Cortex of kidney (tissue), 1 donor: ENCODE measurements at places on chromosomes 11 and 22.

DNA sequence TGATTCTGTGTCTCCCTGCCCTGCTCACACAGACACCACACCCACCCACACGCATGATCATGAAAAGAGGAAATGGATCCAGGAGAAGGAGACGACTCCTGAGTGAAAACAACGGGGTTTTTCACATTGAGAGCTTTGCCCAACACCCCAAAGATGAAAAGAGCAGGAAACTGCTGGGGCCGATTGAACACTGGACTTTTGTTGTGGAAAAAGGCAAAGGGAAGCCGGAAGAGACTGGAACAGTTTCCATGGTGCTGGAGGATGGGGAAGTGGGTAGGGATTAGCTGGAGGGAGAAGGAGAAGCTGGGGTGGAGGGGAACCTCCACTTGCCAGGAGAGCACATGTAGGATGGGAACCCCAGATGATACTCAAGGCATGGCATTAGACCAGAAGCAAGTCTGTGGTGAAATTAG, 5.2 kb upstream of the SLC43A3 start:
- DNase-seq: no peak

DNA sequence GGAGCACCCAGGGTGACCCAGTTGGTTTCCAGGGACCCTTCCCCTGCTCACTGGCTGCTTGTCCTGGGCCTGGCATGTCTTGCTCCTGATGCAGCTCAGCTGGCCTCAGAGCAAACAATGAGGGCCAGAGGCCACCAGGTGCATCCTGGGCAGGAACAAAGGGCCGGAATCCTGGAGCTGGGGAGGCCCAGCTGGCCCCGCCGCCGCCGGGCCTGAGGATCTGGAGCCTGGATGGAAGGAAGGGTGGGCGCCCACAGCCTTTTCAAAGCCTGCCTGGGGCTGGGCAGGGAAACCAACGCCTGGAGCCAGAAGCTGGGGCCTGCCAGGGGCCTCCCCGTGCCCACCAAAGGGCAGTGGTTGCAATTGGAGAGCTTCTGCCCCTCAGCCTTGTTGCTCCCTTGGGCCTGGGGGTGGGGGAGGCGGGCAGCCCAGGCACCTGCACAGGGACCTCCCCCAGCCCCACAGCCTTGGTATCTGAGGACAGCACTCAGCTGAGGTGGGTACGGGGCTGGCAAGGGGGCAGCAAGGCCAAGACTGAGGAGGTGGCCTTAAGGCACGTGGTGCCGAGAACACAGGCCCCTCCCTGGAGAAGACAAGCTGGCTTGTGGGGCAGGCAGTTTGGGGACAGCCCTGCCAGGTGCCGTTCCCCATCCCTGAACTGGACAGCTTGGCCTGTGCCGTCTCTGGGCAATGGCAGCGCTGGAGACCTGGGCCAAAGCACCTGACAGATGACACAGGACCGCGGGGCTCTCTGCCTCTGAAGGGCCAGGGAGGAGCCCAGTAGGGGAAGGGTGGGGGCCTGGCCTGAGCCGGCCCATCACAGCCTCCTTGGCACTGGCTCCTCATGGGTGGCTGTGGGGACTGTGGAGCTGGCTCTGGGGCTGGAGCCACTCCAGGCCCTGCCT, 7.1 kb upstream of the ADORA2A start:
- no peak for DNase-seq

- DNase-seq: no peak
Observed at GRCh38 chr11:11177156-11177808, 175.8 kb downstream of the CSNK2A3 start.

DNA sequence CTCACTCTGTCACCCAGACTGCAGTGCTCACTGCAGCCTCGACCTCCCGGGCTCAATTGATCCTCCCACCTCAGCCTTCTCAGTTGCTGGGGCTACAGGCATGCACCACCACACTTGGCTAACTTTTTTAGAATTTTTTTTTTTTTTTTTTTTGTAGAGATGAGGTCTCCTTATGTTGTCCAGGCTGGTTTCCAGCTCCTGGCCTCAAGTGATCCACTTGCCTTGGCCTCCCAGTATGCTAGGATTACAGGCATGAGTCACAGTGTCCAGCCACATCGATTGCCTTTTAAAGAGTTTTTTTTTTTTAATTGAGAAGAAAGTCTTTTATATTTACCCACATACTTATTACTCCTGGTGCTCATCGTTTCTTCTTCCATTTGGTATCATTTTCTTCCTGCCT, 30.0 kb downstream of the PARVG start:
- DNase-seq: no peak

- DNase-seq: no peak
Observed at GRCh38 chr11:14981507-14981906, 9.4 kb upstream of the CALCA start.

DNA sequence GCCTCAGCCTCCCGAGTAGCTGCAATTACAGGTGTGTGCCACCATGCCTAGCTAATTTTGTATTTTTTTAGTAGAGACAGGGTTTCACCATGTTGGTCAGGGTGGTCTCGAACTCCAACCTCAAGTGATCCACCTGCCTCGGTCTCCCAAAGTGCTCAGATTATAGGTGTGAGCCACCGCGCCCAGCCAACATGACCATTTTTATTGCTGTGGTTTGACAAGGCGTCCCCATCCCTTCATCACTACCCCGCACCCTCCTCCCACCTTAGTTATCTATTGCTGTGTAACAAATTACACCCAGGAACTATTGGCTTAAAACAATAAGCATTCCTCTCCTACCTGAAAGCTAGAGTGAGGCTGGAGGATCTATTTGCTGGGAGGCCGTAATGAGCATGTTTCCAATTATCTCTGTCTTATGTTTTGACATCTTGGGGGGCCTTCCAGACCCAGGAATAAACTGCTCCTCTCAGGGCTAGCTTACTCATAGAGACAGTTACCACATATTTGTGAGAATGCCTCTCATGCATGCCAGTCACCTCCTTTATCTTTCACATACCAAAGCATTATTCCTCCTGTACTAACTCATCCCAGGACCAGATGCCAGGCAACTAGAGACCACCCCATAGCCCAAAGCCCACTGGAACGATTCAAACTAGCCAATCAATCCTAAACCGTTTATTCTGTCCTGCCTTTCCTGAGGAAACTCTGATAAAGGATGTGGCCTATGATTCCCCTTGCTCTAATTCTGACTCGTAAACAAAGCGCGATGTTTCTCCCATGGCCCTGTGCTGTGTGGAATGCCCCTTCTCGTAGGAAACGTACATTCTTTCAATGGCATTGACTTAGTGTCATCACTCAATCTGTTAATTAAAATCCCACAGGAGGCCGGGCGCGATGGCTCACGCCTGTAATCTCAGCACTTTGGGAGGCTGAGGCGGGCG, 19.4 kb downstream of the SNU13 start:
- DNase-seq: no peak

DNA sequence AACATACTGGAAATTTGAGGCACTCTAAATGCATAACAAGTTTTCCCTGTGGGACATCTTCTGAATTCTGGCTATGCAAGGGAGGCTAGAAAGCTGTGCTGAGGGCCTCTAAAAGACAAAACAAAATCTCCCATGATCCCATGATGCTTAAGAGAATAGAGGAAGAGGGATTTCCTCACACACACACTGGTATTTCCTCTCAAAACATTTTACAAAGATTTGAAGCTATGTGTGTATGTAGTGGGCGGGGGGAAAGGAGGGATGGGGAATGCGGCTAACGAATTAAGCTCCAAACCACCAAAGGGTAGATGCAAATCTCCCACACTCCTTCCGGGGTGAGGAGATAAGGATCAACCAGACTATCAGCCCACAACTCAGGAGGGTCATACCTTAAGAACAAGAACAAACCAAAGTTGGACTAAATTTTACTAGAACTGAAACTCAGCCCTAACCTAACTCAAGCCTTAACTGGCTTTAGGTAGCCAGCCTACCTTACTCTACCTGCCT, 6.0 kb downstream of the OR2AT4 start:
- DNase-seq: no peak

DNA sequence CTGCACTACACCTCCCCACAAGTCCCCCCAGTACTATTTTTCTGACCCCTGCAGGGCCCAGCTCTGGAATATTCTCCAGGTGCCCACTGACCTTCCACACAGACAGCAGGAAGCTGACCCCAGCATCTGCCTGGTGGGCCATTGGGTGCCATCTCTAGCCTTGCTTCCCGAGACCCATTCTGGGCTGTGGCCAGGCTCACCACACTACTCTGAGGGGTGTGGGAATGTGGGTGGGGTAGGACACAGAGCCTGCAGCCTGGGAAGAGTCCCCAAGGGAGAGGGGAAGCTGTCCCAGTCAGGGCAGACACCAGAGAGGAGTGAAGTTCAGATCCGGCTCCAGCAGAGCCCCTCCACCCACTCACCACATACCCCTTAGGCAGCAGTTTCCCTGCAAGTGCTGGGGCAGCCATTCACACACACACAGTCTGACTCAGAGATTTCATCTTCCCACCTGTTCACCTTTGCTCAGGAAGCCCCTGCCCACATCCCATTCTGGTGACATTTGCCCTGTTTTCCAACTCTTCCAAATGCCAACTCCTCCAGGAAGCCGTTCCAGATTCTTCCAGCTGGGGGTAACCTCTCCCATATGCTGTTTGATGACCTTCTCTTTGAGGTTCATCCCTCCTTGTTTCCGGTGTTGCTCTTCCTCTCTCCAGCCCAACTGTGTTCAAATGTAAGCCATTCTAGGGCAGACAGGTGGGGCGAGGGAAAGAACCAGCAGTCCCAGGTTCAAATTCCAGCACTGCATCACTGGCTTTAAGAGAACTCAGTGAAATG, 1.9 kb downstream of the SLCO2B1 start:
- DNase-seq: no peak

DNA sequence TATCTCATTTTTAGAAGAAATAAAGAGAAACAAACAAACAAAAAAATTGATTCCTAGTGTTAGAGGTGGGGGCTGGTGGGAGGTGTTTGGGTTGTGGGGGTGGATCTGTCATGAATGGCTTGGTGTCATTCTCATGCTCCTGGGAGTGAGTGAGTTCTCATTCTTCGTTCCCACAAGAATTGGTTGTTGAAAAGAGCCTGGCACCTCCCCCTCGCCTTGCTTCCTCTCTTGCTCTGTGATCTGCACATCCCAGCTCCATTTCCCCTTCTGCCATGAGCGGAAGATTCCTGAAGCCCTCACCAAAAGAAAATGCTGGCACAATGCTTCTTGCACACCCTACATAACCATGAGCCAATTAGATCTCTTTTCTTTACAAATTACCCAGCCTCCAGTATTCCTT, 277.8 kb downstream of the ST3GAL4 start:
- no peak for DNase-seq

- no peak for DNase-seq
Observed at GRCh38 chr11:66810576-66811185, 32.6 kb upstream of the RCE1 start.

DNA sequence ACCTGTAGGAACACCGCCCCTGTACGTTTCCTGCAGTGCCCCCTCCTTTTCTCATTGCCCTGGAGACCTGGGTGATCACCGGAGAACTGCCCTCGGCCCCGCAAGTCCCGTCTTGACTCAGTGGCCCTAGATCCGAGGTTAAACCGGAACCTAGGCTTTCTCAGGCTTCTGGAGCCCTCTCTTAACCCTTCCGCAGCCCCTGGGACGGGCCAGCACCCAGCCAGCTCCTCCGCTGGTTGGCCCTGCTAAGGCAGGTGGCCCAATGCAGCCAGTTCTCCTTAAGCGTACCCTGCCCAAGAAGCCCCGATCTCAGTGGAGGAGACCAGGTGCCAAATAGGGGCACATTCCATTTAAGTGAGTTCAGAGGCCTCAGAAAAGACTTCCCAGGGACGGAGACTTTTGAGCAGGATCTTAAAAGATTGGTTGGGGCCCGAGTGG, 776 bp downstream of the NLRX1 start:
- DNase-seq: no peak

DNA sequence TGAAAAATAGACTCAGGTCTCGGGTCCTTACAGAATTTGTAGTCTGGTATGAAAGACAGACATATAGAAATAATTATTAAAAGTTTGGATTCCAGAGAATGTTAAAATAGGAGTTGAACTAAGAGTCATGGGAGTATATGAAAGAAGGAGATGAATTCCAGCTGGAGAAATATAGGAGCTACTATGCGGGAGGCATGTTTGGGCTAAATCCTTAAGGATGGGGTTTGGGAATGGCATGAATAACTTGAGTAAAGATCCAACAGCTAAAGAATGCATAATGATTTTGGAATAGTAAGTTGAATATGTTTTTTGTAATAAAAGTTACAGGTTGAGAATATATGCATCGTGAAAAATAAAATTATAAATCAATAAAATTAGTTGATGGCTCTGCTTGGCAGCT, 129.4 kb upstream of the SLC5A12 start:
- no peak for DNase-seq
